NCI-H345 (cell line): ENCODE measurements at places on chromosomes 5 and 9.

DNA sequence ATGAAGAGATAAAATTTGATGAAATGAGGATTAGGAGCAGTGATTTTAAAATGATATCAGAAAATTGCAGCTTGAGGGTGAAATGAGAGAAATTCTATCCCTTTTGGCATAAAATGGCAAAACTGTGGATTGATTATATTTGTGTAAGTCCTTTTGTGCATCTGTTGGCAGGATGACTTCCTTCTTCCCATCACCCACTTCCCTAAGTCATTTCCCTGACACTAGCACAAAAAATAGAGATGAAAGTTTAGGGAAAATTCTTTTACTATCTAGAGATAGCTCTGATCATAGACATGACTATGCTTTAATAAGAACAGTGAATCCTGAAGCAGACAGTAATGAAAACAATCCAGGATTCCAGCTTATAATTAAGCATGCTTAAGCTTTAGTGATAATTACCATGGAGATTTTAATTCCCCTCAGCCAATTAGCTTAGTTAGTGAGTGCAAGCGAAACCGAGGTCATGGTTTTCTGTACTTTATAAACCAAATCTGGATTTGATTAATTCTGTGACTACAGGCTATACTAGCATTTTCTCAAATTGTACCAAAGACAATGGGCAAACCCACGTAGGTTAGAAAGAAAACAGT is 163.6 kb upstream of the TARS1 start:
- no peak for DNase-seq

DNA sequence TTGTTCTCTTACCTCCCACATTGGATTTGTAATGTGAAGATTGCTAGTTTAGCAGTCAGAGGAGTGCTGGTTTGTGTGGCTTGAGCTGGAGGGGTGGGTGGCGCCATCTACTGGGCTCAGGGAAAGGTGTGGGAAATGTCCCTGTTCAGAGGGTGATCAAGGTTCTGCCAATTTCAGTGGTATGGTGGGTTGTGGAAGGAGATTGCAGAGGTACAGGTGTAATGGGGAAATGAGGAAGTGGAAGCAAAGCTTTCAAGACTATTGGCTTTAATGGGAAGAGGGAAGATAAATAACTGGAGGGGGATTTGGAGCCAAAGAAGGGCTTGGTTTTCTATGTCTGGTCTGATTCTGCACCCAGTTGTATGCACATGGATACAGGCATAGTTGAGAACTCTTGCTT is 76.4 kb downstream of the OSMR start:
- DNase-seq = peak; percentile 35

GRCh38 chr5:172979778-172980177 is 3.8 kb upstream of the ATP6V0E1 start:
- DNase-seq = no peak

GRCh38 chr5:150774145-150774544 is 4.4 kb upstream of the SMIM3 start:
- no peak for DNase-seq

GRCh38 chr5:172005708-172006320 is 624 bp downstream of the FBXW11 start:
- peak; percentile 16 for DNase-seq

DNA sequence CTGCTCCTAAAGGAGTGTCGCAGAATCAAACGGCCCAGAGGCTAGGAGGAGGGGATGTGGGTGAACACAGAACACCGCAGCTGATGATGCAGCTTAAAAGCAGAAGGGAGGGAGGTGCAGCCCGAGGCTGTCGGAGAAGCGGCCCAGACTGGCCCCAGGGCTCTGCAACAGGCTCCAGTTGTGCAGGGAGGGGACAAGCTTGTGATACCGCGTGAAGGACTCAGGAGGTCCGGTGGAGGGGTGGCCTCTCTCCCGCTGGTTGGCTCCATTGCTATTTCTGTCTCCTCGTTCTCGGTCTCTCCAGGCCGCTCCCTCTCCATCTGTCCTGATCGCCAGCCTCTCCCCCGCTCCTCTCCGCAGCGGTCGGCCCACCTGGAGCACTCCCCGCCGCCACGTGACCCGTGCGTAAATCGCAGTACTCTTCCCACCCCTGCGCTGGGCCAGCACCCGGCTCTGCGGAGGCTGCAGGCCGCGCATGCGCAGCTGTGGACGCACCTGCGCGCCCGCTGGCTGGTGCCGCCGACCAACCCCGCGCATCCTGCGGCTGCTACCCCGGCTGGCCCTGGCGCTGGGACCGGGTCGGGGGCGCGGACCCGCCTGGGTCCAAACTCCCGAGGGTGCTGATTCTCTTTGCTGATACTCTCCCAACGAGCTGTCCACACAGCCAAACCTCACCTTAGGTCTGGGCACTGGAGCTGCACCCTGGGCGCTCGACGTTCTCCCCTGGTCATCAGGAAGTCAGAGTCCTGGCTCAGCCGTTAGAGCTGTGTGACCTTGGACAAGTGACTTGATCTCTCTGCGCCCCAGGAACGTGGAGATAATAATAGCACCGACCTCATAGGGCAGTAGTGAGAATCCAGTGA is 3.7 kb upstream of the STXBP1 start:
- DNase-seq = peak; percentile 97

DNA sequence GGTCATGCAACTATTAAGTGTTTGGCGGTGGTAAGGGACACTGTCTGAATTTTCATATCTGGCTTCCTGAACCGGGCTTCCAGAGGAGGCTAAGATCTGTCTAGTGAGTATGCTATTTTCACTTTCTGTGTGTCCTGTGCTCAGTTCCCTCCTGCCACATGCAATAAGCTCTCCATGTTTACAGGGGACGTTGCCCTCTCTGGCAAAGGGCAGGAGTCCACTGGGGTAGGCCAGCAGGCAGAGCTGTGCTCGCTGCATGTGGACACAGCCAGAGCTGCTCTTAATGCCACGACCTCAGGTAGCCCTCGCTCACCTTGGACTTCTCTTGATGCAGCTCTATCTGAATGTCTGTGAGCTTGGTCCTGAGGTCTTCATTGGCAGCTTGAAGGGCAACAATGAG is 111.2 kb downstream of the JAKMIP2 start:
- DNase-seq = no peak

GRCh38 chr9:1490341-1491232 is 440.4 kb downstream of the DMRT2 start:
- no peak for DNase-seq

DNA sequence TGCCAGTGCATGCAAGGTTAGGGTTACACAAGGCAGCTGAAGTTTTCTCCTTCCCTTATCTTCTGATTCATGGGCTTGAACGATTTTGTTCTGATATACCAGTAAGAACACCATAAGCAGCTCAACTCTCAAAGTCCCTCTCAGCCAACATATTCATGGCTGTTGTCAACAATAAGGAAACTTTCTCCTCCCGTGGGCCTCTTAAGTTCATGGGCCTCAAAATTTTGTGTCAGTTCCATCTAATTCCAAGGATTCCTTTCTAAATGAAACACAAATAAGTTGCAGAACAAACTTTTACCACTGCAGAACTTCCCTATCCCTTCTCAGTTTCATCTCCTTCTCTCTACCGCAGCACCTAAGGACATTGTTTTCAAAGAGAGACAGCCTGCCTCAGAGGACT is 23.6 kb upstream of the CAST start:
- no peak for DNase-seq

GRCh38 chr5:15597804-15598203 is 97.8 kb downstream of the FBXL7 start:
- no peak for DNase-seq

DNA sequence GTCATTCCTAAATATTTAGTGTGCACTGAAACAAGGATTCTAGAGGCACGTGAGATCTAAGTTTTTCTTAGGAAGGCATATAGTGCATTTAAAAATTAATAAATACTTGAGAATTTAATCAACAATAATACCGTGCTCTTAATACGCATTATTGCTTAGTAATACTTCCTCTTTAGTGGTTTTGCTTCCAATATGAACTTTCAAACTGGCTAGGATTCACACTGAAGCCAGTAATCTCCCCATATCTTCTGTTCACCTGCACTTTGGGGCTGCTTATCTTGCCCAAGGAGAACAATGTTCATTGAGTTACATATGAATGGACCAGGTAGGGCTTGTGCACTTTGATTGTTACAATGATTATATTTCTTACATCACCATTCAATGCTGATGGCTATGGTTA is 180.5 kb upstream of the RIOK2 start:
- no peak for DNase-seq

DNA sequence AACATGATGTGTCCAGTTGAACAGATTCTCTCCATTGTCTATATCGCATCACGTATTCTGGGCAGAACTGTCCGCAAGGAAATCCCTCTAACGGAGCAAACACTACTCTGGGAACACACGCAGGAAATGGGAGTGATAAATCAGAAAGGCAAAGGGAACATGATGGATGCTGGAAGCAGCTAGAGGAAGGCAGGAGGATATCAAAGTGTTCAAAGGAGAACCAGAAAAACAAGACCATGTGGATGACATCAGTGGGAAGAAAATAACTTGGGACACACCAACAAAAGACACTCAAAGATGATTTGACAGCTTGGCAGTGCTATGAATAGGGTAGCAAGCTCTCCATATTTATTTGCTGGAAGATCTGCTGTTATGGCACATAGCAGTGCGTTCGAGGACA is 142.9 kb downstream of the PLK2 start:
- no peak for DNase-seq
